Jurkat, Clone E6-1 (cell line): ENCODE measurements at places on chromosomes 6 and 20.

DNA sequence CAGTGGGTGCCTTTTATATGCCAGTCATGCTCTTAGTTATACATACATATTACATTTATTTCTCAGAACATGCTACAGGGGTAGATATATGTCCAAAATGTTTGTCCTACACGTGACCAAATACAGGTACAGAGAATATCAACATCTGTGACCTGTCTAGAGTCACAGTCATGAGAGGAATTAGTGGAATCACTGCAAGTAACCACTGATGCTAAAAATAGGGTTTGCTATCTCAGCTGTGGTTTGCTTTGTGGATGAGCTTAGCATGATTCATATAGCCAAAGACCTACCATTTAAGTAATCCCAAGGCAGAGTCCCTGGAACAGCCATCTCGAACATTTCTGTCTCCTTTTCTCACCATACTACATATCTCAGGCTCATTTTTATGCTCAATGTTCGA lies 32.3 kb downstream of the GSTA3 start:
- DNase-seq = no peak

DNA sequence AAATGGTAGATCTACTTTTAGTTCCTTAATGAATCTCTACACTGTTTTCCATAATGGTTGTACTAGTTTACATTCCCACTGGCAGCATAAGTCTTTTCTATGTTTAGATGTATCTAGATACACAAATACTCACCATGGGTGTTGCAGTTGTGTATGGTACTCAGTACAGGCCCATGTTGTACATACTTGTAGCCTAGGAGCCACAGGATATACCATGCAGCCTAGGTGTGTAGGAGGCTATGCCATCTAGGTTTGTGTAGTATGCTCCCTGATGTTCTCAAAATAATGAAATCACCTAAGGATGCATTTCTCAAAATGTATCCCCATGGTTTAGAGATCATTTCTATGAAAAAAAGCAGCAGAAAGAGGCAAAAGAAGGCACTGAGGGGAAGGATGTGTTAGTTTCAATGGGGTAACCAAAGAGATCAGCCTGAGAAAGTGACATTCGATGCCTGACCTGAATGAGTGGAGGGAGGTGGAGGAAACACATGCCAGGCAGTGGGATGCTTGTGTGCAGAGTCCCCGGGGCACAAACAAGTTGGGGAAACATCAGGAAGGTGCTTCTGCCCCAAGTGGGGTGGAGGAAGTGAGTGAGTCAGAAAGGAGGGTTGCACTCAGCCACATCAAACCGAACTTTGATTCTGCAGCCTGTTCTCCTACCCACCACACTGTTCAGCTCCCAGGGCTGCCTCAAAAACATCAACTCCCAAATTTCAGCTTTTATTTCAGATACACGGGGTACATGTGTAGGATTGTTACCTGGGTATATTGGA lies 191.2 kb downstream of the ZNF217 start:
- peak; percentile 45 for DNase-seq

DNA sequence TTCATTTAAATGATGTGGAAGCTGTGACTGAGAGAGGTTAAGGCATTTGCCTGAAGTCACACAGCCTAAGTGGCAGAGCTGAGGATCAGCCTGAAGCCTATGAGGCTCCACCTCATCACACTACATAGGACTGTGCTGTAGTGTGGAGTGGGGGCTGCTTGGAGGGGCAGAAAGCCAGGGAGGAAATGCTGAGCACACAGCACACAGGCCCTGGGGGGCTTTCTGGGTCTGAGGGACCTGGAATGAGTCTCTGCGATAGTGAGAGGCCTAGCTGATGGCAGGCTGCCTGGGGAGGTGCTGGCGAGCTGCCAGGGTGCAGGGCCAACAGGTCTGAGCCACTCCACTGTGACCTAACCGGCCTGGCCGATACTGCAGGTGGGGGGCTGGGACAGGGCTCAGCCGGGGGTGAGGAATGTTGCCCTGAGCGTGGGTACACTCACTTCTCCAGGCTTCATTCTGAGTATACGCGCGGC lies 2.2 kb upstream of the ARHGAP40 start:
- no peak for DNase-seq

DNA sequence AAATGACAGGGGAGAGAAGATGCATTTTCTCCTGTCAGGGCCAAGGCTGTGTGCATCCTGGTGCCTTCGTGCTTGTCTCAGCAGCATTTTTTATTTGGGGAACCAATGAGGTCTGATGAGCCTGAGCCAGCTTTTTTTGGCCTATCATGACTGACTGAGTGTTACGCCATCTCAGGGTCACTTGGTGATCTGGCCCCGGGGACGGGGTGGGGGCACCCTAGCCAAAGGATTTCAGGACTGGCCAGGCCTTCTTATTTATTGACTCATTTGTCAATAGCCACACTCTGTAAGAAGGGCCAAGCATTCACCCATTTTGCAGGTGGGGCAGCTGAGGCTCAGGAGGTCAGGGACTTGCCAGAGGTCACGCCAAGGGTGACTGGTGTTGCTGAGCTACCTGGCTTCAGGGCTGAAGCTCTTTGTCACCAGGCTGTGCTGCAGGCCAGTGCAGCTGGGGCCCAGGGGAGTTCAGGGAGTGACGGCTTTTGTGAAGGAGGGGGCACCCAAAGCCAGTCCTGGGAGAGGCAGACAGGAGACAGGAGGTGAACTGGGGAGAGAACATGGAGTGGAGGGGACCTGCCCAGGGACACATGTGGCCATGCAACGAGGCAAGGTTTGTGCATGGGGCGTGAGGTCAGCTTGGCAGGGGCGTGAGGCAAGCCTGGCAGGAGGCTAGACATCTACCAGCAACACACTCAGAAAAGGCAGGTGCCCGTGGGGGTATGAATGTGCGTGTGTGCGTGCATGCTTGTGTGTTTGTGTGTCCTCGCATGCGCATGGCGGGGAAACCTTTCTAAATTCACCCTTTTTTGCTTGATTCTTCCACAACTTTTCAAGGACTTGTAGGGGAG lies 31.1 kb downstream of the VSTM2L start:
- DNase-seq = no peak

DNA sequence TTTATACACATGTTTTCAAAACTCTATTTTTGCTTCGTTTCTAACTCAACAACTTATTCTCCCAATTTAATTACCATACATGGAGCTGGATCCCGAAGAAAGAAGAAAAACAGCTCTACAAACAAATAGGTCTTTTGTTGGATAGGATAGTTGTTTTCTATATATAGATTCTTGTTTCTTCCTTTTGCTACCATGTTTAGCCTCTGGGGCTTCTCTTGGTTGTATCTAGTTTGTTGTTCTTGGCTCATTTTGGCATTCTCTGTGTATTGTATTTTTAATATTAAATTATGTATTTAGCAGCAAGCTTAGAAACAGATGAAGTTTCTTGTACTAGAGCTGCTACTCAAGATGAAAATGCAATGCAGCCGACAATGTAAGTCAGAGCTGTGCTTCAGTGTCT lies 60.9 kb downstream of the PLCB4 start:
- DNase-seq = no peak

GRCh38 chr6:166955865-166956443 lies 396 bp downstream of the RNASET2 start:
- DNase-seq = no peak

DNA sequence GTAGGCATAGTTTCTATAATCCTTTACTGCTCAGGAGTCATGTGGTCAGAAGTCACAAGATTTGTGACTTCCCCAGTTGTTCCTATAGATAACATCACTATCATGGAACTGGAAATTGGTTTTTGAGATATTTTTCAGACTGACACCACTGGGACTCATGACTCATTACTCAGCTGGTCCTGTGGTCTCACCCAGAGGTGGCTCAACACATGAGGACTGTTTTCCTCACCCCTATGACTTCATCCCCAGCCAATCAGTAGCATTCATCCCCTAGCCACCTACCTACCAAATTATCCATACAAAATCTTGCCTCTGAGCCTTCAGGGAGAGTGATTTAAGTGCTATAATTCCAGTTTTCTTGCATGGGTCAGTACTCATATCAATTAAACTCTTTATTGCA lies 1217.7 kb downstream of the EPHA7 start:
- DNase-seq = no peak

- DNase-seq = no peak
Measured at GRCh38 chr20:14777591-14777990, 440.2 kb upstream of the FLRT3 start.

DNA sequence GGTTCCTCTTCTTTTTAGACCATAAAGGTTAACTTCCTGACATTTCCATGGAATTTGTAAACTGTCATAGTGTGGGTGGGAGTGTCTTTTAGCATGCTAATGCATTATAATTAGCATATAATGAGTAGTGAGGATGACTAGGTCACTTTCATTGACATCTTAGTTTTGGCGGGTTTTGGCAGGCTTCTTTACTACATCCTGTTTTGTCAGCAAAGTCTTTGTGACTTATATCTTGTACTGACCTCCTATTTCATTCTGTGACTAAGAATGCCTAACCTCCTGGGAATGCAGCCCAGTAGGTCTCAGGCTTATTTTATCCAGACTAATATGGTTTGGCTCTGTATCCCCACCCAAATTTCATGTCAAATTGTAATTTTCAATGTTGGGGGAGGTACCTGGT lies 149.6 kb upstream of the SYNCRIP start:
- DNase-seq = no peak

GRCh38 chr6:126107475-126108166 lies 121.3 kb downstream of the TRMT11 start:
- no peak for DNase-seq

- no peak for DNase-seq
Measured at GRCh38 chr6:44676246-44676790, 288.8 kb downstream of the CDC5L start.

GRCh38 chr6:47836046-47836445 lies 54.2 kb downstream of the OPN5 start:
- DNase-seq = no peak

GRCh38 chr6:14596410-14596809 lies 478.8 kb downstream of the CD83 start:
- DNase-seq = peak; percentile 48

DNA sequence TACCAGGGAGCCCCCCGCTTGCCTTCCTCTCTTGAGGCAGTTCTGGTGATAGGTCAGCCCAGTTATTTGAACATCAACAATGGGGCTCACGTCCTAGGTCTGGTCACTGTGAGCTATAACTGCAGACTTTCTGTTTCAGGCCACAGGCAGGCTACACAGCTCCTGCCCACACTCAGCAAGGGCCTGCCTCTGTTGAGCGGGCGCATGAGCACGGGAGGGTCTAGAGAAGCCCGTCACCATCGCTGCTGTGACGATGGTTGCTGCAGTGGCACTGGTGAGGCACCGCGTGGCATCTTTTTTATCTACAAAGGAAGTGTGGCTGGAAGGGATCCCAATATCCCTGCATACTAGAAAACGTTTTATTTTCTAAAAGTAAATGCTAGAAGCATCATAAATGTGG lies 77.8 kb downstream of the RAMACL start:
- DNase-seq = no peak

GRCh38 chr6:155830531-155830930 lies 374.9 kb upstream of the NOX3 start:
- DNase-seq = no peak

DNA sequence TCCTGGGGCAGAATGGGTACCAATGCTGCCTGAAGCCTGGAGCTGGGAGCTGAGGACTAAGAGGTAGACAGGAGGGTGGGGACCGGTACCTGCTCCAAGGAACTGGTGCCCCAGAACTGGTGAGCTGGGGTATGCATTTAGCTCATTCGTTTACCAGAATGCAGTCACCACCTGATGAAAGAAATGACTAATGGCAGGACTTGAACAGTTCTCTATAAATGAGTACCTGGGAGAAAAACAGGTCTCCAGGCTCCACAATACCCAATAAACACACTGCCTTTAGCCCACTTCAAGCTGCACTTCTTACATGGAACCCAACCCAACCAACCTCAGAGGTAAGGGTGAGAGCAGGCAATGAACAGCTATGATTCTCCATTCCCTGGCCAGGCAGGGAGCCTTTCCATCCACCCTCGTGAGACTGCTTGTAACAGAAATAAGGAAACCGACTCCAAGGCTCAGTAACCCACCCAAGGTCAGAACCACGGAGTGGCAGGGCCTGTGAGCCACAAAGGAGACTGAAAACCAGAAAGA lies 15.4 kb downstream of the FKBP1A start:
- DNase-seq = no peak

DNA sequence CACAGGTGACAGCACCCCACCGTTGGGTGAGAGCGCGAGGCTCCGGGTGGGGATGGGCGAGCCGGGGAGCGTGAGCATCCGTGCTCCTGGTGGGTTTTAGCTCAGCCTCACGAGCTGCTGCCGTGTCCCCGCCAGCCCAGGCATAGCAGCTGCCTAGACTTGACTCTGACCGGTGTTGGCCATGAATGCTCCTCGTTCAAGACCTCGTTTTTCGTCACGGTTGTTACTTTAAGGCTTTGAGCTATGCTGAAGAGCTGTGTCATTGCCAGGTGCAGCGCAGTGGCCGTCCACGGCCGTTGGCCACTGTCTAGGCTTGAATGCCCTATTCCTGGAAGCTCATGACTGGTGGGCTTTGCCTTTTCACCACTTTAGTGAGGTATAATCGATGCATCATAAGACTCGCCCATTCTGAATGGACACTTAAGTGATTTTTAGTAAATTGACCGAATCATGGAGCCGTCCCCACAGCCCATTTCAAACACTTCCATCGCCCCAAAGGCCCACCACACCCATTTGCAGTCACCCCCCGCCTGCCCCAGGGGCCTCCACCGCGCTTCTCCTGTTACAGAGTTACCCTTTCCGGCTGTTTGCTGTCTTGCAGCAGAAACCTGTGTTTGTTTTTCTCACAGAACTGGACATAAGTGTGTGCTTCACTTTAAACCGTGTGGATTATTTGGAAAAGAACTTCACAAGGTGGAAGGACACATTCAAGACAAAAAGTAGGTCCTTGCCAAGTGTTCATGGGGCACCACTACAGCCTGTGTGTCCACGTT lies 21.4 kb upstream of the ADRM1 start:
- DNase-seq = no peak

GRCh38 chr6:130000526-130001421 lies 17.6 kb upstream of the L3MBTL3 start:
- DNase-seq = no peak

DNA sequence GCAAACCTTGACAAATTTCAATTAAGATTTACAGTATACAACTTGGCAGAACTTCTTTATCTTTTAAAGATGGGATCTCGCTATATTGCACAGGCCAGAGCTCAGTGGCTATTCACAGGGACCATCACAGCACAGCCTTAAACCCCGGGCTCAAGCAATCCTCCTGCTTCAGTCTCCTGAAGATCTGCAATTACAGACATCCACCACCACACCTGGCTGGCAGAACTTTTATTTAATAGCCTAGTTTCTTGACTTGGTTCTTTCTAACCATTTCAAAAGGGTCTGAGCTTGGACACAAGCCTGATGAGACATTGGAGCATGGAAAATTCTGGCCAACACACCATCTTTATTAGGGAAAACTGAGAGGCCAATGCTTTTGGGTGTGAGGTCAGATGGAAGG lies 151.6 kb upstream of the KCNG1 start:
- DNase-seq = no peak

- DNase-seq = peak; percentile 18
Measured at GRCh38 chr6:16712931-16713484, 48.3 kb downstream of the ATXN1 start.

GRCh38 chr6:14957355-14958059 lies 288.4 kb upstream of the JARID2 start:
- DNase-seq = no peak

- DNase-seq = no peak
Measured at GRCh38 chr20:52251827-52252226, 60.2 kb upstream of the ZFP64 start.

GRCh38 chr20:13355941-13356486 lies 134.9 kb downstream of the ISM1 start:
- no peak for DNase-seq
